ENCODE measurements at places on chromosomes 7 and 10. TPM values are rescaled to one million over a fixed set of nuclear protein-coding genes. Genes with fewer than 3 reads are reported as not detected.

ANKRD61 gene
- total RNA-seq = not detected

DNA sequence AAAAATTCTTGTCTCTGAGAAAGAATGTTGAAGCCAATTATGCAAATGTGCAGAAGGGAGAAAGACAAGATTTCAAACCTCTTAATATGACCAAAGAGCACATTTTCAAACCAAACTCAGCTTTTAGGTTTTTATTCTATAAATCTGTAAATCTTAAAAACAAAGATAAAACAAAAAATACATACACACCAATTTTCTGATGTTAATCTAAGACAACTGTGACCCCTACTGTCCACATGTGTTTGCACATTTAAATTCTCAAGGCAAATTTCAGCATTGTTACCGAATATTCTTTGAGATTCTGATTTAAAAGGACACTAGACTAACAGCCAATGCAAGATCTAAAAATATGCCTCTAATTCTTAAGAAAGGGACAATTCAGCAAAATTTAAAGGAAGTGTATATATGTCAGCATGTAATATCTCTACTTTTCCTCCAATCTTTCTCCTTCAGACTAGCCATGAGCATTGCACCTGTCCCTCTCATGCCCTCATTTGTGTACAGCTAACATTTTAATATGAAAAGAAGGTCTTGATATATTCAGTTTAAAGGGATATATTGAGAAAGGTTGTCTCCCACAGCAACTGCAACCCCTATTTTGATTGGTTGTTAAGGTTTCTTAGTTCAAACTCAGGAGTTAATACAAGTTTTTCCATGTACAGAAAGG is 417.9 kb downstream of the IPMK start:
- no peak for DNase-seq

NSUN5 gene
- total RNA-seq = 53.3 TPM

- no peak for DNase-seq
These were observed 1065.4 kb downstream of the SORCS3 start for GRCh38 chr10:105706281-105707026.

PLA2G12B gene
- total RNA-seq = not detected

GRCh38 chr7:2141651-2142050 is 91.1 kb downstream of the MAD1L1 start:
- DNase-seq = no peak

- no peak for DNase-seq
These were observed 143.7 kb upstream of the RNF32 start for GRCh38 chr7:156496865-156497264.

- no peak for DNase-seq
These were observed 75.5 kb downstream of the RPS24 start for GRCh38 chr10:78109210-78109609.

Data from activated naive CD4-positive, alpha-beta T cell treated with anti-CD3 and anti-CD28 coated beads for 36 hours (primary cell).